Fibroblast of skin of left biceps (primary cell): ENCODE measurements at places on chromosomes 13 and 19.

DNA sequence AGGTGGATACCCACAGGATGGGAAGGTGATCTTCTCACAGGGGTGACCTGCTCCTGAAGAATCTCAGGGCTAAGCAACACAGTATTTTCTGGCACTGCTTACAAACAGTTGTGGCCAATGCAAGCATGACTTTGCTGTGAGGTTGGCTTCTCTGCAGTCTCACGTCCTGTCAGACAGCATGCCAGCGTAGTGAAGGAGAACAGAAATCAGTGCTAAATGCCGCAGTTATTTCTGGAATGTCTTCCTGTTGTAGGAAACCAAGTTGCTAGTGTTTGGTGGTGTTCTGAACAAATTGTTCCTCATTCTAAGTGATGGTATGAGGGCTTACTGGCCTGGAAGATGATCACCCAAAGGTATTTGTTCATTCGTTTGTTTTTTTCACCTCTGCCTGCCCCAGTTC is 320.1 kb downstream of the MTUS2 start:
- peak; percentile 9 for DNase-seq

GRCh38 chr19:49020931-49021895 is 2.9 kb downstream of the CGB3 start:
- no peak for DNase-seq

GRCh38 chr13:98187155-98187964 is 10.3 kb upstream of the RNF113B start:
- DNase-seq = no peak

GRCh38 chr13:112443191-112443994 is 67.2 kb downstream of the SPACA7 start:
- no peak for DNase-seq

- DNase-seq = no peak
These were observed at the start of gene PRRG2 for GRCh38 chr19:49581007-49581508. TSS of gene PRRG2 (plus strand) at chr19:49581316. CDS start at chr19:49583220, 1,904 bp downstream.

GRCh38 chr19:56253737-56254136 is 18.8 kb upstream of the EDDM13 start:
- peak; percentile 20 for DNase-seq

GRCh38 chr13:21777166-21777565 is 106.3 kb downstream of the FGF9 start:
- no peak for DNase-seq

GRCh38 chr13:44305917-44306370 is 67.7 kb upstream of the SERP2 start:
- DNase-seq = no peak

- DNase-seq = no peak
These were observed 11.3 kb downstream of the RFX2 start for GRCh38 chr19:6099033-6099432.
